Fibroblast of the aortic adventitia (primary cell): ENCODE measurements at places on chromosomes 5 and 9. TPM values are rescaled to one million over a fixed set of nuclear protein-coding genes. Genes with fewer than 3 reads are reported as not detected.

Gene LRRC19
- total RNA-seq = not detected in 2 replicates

Gene BARHL1
- total RNA-seq = not detected in 2 replicates

Gene SYK
- not detected in 2 replicates for total RNA-seq

Gene ARID3C
- 0.09 and 0.74 TPM in 2 replicates for total RNA-seq

Gene ADAMTS6
- 40.8 and 64.9 TPM in 2 replicates for total RNA-seq

Gene BNC2
- total RNA-seq = 48.7 and 53.3 TPM in 2 replicates

Gene KIAA0825
- 4.3 and 12.2 TPM in 2 replicates for total RNA-seq

Gene PCDHB15
- 0.09 TPM in 1 of 2 replicates, not detected in the other for total RNA-seq

Gene PCAT7
- total RNA-seq = 0.09 TPM in 1 of 2 replicates, not detected in the other

Gene CAVIN4
- total RNA-seq = 1.4 TPM in 2 replicates

Gene FABP6
- total RNA-seq = 1.5 TPM in 1 of 2 replicates, not detected in the other

Gene SPINK14
- total RNA-seq = not detected in 2 replicates

Gene GNAQ
- total RNA-seq = 58.0 and 104 TPM in 2 replicates

Gene F2RL1
- total RNA-seq = 3.1 and 35.1 TPM in 2 replicates

Gene DOCK2
- total RNA-seq = 0.65 and 4.6 TPM in 2 replicates
